Body of pancreas (tissue), 4 donors: ENCODE measurements at places on chromosomes 7 and 10. TPM values are rescaled to one million over a fixed set of nuclear protein-coding genes. Genes with fewer than 3 reads are reported as not detected.

DNA sequence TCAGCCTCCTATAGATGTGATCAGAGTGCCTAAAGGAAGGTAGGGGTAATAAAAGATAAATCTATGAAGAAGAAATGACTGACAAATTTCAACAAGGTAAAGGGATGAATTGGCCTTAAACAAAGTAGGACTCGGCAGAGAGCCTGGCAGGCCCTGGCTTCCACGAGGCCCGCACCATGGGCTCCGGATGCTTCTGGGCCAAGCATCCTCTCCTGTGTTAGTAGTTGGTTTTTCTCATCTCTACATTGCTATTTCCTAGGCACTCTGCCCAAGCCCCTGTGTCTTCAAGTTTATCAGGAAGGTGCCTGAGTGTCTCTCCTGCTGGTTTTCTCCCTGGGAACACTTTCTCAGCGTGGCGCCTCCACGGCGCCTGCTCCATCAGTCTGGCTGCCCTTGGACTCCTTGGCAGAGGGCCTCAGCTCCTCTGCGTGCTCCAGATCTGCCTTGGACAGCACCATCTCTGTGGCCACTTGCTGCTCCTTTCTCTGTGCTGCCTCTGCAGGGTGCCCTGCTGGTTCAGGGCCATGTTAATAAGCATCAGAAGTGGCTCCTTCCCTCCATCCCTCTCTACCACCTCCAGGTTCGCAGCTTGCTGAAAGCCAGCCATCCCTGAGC lies 413.3 kb upstream of the DPP6 start:
- no peak for DNase-seq

Gene MKX
- total RNA-seq, result 0.33 TPM

GRCh38 chr10:123663522-123663921 lies 2.6 kb upstream of the GPR26 start:
- no peak for DNase-seq

Gene CPN1
- total RNA-seq, result not detected

Gene SUGCT
- total RNA-seq, result 0.78 TPM

DNA sequence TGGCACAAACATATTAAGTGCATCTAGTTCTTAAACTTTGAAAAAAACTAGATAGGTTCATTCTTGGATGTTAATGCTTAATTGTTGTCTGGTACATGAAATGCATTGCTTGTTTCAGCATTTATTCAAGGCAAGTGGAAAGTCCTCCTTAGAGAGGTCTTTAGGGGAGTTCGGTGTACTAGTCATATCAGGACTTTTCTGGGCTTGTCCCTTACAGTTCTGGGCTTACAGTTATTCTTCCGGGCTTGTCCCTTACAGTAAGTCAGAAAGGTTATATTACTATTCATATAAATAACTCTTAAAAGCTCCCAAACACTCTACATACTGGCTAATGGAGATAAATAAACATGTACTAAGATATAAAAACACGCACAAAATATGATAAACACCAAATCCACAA lies 61.6 kb upstream of the MRLN start:
- DNase-seq, result no peak

- no peak for DNase-seq
Measured at GRCh38 chr7:128437426-128438332, 18.0 kb upstream of the HILPDA start.

Gene LBX1
- total RNA-seq, result not detected

DNA sequence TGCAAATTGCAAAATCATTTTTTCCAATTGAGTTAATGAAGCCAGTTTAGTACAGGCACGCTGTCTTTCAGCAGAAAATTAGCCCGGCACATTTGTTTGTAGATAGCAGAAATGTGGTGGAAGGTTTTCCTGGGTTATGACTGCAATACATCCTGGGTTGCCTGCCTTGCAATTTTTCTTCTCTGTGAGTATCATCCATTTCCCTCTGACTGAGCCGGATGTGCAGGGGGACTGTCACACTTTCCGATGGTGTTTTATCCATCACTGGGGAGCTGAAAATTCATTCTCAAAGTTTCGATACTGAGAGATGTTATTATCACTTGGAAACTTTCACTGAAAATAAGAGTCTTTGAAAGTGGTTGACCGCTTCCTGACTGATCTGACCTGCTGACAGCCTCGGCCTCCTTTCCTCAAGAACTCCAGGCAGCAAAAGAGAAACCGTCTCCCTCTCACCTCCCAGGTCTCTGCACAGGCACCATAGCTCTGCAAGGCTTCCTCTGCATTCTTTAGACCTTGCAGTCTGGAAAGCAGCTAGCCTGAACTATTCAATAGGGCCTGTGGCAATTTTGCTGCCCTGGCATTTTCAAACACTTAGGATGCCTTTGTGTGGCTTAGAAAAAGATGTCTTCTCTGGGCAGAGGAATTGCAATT lies 320.8 kb upstream of the NRP1 start:
- no peak for DNase-seq

GRCh38 chr7:135974667-135975066 lies 2.5 kb downstream of the MTPN start:
- DNase-seq, result no peak

GRCh38 chr7:123860848-123861247 lies 15.9 kb downstream of the HYAL4 start:
- DNase-seq, result no peak

DNA sequence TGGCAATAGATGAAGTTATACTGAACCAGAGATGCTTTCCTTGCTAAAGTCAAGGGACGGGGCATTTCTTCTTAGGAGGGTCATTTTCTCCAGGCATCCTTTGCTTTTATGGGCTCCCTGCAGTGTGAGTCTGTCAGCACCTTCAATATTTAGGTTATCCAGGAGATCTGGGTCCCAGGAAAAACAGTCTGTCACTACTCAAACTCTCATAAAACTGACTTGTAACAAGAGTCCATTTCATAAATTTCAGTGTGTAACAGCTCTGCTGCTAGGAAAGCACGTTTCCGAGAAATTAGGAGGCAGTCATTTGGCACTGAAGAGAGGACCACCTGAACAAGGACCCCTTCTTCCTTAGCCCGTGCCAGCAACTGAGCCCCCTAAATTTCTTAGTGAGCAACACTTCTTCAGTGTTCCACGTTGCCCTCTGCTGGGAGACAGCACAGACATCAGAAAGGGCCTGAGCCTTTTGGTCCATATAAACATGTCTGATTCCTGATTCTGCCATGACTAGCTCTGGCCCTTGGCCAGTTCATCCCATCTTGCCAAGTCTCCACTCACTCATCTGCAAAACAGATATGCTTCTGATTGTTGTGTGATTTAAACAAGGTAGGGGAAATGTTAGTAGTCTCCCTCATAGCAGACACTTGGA lies 7.2 kb downstream of the GCC1 start:
- no peak for DNase-seq

Gene TMEM176A
- 27.5 TPM for total RNA-seq

Gene WNT2
- not detected for total RNA-seq

DNA sequence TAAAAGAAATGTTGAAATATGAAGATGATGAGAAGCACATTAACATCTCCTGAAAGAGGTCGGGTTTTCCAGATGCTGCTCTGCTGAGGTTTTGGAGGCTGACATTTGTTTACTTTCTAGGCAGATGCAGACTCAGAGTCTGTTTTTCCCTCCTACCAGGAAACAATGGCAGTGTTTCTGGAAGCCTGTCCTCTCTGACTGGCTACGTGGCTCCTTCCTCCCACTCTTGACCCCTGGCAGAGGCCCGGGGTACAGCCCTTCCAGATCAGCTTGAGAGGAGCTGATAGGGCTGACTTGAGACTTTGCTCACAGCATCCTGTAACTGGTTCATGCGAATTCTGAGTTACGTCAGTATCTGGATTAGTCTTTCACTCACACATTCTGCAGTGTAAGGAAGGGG lies 41.1 kb upstream of the IL15RA start:
- DNase-seq, result no peak

DNA sequence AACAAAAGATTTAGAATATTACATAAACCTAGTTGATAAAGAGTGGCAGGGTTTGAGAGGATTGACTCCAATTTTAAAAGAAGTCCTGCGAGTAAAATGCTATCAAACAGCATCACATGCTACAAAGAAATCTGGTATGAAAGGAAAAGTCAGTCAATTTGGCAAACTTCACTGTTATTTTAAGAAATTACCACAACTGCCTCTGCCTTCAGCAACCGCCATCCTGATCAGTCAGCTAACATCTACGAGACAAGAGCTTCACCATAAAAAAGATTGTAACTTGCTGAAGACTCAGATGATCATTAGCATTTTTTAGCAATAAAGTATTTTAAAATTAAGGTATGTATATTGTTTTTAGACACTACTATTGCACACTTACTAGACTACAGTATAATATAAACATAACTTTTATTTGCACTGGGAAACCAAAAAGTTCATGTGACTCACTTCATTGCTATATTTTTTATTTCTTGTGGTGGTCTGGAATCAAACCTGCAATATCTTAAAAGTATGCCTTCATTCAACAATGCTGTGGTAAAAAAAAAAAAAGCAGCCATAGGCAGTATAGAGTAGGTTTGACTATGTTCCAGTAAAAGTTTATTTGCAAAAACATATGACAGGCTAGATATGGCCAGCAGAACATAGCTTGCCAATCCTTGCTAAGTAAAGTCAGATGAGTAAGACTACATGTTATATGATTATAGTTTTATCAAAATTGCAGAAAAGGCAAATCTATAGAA lies 74.4 kb downstream of the GLCCI1 start:
- DNase-seq, result no peak

- no peak for DNase-seq
Measured at GRCh38 chr7:53485354-53485753, 449.9 kb downstream of the POM121L12 start.

Gene TNKS2
- total RNA-seq, result 23.4 TPM

DNA sequence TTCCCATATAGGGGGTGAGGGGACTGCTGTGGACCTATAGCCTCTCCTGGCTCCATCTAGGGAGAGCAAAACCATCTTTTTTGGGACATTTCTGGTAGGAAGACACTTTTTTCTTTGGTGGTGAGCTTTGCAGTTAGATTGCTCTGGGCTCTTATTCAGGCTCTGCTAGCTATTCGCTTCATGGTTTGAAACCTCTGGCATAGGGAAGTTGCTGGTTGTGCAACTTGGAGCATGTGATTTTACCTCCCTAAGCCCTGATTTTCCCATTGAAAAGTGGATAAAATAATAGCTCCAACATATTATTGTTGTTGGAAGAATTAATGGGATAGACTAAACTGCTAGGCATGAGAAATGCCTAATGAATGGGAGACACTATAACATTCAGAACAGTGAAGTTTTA lies 69.6 kb downstream of the CYP26A1 start:
- no peak for DNase-seq

DNA sequence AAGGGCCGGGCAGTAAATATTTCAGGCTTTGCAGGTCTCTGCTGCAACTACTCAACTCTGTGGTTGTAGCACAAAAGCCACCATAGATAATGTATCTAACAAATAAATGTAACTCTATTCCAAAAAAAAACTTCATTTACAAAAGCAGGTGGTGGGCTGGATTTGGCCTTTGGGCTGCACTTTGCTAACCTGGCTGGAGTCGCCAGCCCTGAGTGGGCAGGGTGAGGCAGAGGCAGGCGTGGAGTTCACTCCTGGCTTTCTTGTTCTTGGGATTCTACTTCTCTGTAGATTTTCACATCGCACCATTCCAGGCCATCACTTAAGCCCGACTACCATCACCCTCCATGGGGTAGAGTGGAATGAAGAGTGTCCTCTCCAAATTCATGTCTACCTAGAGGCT lies 367.6 kb upstream of the MGMT start:
- no peak for DNase-seq

DNA sequence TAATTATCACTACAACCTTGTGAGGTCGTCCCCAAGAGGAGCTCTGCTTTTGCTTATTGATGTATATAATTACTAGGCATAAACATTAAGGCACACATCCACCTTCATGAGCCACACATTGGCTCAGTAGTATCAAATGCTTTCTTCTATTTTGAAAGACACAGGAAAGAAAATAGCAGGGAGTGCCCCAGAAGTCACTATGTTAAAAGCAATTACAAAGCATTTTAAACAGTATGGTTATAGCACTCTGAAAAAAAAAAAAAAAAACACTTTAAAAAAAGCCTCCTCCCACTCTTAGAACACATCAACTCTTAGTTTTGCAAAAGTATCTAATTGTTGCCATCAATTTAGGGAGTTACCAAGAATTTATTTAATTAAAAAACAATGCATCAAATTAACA lies 474.2 kb downstream of the PARD3 start:
- DNase-seq, result no peak

Gene NAPEPLD
- 11.2 TPM for total RNA-seq

DNA sequence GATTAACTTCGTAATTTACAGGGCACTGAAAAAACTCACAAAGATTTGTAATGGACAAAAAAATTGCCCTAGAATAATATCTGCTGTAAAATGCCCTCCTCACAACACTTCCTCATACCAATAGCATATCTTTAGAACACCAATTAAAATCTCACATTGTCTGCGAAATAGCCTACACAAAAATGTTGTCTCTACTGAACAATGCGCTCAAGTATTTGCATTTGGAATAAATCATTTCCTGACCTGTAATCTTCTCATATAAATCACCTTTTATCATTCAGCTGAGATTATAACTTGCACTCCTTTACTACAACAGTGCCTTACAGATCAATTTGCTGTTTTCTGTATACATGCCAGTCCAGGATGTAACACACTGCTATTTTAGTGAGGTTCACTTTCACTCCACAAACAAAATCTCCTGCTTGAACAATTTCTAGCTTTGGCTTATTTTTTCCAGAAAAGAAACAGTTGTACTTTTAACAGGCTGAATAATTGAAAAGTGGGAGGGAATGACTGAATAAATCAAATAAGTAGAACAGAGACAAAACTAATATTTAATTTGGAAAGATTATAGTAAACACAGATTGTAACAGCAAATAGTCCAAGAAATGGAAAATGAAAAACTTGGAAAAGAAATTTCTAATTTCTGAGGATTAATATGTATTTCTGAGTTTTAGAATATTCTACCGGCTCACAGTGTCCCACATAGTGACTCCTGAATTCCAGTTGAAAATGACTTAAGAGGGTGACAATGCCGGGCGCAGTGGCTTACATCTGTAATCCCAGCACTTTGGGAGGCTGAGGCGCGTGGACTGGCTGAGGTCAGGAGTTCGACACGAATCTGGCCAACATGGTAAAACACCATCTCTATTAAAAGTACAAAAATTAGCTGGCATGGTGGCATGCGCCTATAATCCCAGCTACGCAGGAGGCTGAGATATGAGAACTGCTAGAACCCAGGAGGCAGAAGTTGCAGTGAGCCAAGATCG lies 30.6 kb downstream of the JMJD1C start:
- DNase-seq, result no peak

Gene SPDYE6
- total RNA-seq, result not detected

Gene NYAP1
- total RNA-seq, result 1.3 TPM

Gene TMEM229A
- not detected for total RNA-seq

GRCh38 chr7:106520962-106521514 lies 139.9 kb downstream of the CCDC71L start:
- DNase-seq, result no peak
